Mesothelial cell of epicardium (in vitro differentiated cells): ENCODE measurements at places on chromosomes 2 and 18.

GRCh38 chr2:174025271-174026121 lies 60.3 kb upstream of the SP3 start:
- H3K4me3 ChIP-seq = peak overlapping the region; percentile 41
- H3K27me3 ChIP-seq = no peaks in the 10 kb centered on the region
- H3K4me1 ChIP-seq = peaks cover 58% of the 10 kb centered on the region
- H3K36me3 ChIP-seq = no peaks in the 10 kb centered on the region
- H3K27ac ChIP-seq = peak overlapping the region; percentile 99

- peaks cover 19% of the 10 kb centered on the region for H3K4me1 ChIP-seq
- DNase-seq = no peak
- no peaks in the 10 kb centered on the region for H3K27me3 ChIP-seq
- H3K4me3 ChIP-seq = no peak overlapping the region
- no peak overlapping the region for H3K27ac ChIP-seq
These were observed 29.4 kb upstream of the ZNF516 start for GRCh38 chr18:76524477-76524876.

DNA sequence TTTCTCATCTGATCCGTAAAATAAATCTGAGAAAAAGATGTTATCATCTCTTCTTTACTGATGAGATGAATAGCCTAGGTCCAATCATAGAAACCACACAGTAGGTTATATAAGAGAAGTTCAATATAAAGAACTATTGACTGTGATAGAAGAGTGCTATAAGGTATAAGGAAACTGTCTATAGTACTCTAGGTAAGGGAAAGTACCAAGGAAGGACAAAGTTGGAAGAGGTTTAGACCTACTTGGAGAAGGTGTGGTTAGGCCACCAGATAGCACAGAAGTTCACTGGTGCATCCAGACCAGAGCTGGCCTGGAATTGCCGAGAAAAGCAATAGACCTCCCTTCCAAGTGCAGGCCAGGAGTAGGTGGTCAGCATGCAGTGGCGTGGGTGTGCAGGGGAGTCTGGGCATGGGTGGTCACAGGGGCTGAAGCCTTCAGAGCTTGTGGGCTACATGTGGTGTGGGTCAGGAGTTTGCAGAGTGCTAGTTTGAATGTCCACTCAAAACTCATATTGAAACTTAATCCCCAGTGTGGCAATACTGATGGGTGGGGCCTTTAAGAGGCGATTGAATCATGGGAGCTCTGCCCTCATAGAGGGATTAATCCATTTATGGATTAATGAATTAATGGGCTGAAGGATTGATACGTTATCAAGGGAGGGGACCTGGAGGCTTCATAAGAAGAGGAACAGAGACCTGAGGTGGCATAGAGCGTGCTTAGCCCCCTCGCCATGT lies 86.3 kb downstream of the ALPK2 start:
- no peak overlapping the region for H3K4me3 ChIP-seq
- H3K27me3 ChIP-seq = no peaks in the 10 kb centered on the region
- no peaks in the 10 kb centered on the region for H3K36me3 ChIP-seq
- no peak for DNase-seq

DNA sequence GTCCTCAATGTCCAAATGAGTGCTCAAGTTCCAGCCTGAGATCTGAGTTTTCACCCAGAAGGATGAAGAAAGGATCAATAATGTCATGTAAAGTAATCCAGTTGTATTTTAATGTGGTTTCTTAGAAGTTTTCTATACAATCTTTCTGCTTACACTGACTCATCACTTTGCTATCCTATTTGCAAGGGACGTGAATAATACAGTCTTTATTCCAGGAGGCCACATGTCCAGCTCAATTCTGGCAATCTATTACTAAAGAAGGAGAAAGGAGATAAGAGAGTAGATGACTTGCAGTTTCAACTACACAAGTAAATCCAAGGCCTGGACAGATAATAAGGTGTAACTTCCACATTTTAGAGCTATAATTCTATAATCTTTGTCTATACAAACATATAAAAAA lies 601.1 kb upstream of the SETBP1 start:
- peaks cover 2% of the 10 kb centered on the region for H3K27me3 ChIP-seq
- peaks cover 3% of the 10 kb centered on the region for H3K36me3 ChIP-seq
- no peak for DNase-seq
- peak overlapping the region; percentile 90 for H3K27ac ChIP-seq
- peaks cover 16% of the 10 kb centered on the region for H3K4me1 ChIP-seq
- H3K4me3 ChIP-seq = no peak overlapping the region

- no peak overlapping the region for H3K27ac ChIP-seq
- H3K4me1 ChIP-seq = peaks cover 12% of the 10 kb centered on the region
- peaks cover 2% of the 10 kb centered on the region for H3K27me3 ChIP-seq
- H3K36me3 ChIP-seq = no peaks in the 10 kb centered on the region
- no peak overlapping the region for H3K4me3 ChIP-seq
These were observed 29.8 kb upstream of the LRRC30 start for GRCh38 chr18:7201096-7201495.

DNA sequence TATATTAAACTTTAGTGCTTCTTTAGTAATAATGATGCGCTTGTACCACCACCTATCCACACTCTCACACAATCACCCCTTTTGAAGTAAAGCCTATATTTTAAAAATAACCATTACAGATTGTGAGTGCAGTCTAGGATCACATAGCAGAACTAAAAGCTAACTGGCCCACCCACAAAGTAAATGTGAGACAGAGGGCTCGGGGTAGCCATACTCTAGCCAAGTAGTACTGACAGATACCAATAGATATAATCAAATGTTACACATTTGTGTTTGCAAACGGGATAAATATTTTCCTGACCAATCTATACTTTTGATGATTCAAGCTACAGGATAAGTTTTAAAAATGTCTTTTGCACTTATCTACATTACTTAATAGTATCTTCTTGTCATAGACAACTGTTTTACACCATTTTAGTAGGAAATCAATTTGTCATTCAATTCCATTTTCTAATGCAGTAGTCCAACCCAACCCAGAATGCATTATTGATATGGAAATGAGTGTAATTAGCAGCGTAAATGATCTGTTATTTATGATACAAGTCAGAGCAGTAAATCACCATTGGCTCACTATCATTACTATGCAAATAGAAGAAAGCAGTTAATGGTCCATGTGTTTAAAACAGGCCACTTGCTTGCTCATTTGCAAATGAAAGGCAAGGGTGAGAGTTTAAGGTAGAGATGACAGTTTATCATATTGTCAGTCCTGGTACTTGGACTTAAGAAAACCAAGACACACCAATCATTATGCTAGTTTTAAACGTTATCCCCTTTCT lies 111.8 kb downstream of the ERBB4 start:
- no peak overlapping the region for H3K4me3 ChIP-seq
- no peak overlapping the region for H3K27ac ChIP-seq
- no peaks in the 10 kb centered on the region for H3K27me3 ChIP-seq
- H3K4me1 ChIP-seq = peaks cover 5% of the 10 kb centered on the region
- H3K36me3 ChIP-seq = peaks cover 4% of the 10 kb centered on the region

- peaks cover 77% of the 10 kb centered on the region for H3K36me3 ChIP-seq
- H3K4me1 ChIP-seq = peaks cover 25% of the 10 kb centered on the region
- H3K27me3 ChIP-seq = no peaks in the 10 kb centered on the region
- peak overlapping the region; percentile 97 for H3K27ac ChIP-seq
These were observed 50.9 kb downstream of the KDM3A start for GRCh38 chr2:86492048-86492453.
